ENCODE measurements at places on chromosomes 13 and 19.

DNA sequence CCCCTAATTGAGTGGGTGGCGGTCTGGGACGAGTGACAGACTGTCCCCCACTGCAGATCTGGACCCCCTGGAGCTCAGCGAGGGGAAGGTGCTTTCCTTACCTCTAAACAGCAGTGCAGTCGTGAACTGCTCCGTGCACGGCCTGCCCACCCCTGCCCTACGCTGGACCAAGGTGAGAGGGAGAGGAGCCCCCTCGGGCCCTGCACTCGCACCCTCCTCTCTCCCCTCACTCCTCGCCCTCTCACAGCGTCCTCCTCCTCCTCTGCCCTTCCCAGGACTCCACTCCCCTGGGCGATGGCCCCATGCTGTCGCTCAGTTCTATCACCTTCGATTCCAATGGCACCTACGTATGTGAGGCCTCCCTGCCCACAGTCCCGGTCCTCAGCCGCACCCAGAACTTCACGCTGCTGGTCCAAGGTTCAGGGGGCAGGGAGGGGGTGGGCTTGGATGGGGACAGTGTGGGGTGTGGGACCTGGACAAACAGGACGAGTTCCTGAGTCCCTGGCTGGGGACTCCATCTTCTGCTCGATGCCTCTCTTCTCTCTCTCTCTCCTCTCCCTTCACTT lies 9.6 kb downstream of the BCAM start:
- DNase-seq, result no peak

DNA sequence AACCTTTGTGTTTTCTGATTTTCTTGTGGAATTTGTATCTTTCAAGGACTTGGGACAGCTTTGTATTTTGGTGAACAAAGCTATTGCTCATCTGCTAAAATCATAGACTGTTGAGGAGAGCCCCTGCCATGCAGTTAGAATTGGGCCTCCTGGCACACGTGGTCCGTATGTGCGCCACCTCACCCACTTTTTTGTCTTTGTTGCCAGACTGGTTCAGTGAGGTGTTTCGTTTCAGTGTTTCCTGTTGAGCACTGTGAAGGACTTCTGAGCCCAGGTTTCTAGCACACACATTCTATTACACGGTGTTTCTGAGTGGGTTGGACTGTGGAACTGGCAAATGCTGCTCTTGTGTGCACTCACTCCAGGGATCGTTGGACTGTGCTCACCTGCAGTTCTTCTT lies 37.6 kb upstream of the RNF113B start:
- DNase-seq, result no peak

- DNase-seq, result no peak
These were observed 1.4 kb downstream of the STK11 start for GRCh38 chr19:1206864-1207450.

DNA sequence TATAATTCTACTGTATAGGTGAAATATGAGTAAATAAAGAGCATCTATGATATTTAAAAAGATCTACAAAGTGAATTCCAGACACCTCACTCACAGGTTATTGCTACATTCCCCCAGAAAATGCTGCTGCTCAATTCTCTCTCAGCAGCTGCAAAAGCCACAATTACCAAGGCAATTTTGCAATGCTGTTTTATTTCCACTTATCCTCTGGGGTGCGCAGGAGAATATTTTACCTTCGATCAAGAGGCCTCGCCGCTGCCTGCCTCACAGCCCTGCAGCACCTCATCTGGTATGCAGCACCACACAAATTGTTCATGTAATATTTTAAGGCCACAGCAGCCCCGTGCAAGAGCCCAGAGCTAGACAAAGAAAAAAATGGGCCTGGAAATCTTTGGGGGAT lies 333.2 kb downstream of the DNAJC15 start:
- DNase-seq, result no peak

GRCh38 chr19:8050274-8051096 lies 2.1 kb upstream of the CCL25 start:
- DNase-seq, result peak; percentile 88

GRCh38 chr19:47324502-47324901 lies 7.5 kb upstream of the C5AR2 start:
- no peak for DNase-seq

GRCh38 chr19:14148751-14149410 lies 12.5 kb upstream of the ASF1B start:
- no peak for DNase-seq
